ENCODE measurements at places on chromosomes 2 and 18. TPM values are rescaled to one million over a fixed set of nuclear protein-coding genes. Genes with fewer than 3 reads are reported as not detected.

DNA sequence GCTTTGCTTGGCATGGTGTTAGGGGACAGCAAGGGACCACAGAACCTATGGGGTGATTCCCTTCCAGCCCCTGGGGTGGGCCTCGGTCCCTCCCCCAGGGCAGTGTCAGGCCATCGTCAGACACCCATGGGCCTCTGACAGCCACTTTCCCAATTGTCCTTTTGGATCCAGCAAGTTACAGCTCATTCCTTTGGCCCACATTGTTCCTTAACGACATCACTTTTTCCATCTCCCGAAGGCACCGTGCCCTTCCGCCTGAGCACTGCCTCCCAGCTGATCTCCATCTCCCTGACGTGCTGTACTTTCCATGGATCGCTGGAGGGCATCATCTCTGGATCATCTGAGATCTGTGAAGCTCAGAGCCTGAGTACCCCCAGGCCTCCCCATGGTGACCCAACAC, 10.4 kb upstream of the KCNK3 start:
- no peak for DNase-seq

The ALLC gene
- not detected for total RNA-seq

The TLX2 gene
- total RNA-seq, result not detected

DNA sequence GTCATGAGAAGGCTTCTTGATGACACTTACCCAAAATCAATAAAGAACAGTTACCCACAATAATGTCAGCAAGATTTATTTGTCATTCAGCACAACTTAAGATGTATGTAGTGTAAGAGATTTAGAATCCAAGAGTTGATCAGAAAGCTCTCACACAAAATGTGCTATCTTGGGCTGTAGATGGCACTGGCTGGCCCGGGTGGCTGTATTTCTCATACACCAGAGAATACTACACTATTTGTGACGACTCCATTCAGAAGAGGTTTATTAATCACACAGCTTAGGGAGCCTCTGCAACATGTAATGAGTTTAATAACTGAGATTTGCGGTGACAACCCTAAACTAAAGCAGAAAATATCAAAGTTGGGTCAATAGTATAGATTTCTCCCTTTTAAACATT, 530.4 kb upstream of the KLHL29 start:
- DNase-seq, result no peak

The POTEI gene
- total RNA-seq, result not detected

The ZNG1B gene
- 31.5 TPM for total RNA-seq

- no peak for DNase-seq
Measured at GRCh38 chr18:70029163-70029562, 81.5 kb upstream of the CD226 start.

- no peak for DNase-seq
Measured at GRCh38 chr2:145091967-145092366, 572.0 kb upstream of the ZEB2 start.

GRCh38 chr2:167761465-167762136, 485.8 kb downstream of the STK39 start:
- no peak for DNase-seq

The CCDC102B gene
- total RNA-seq, result 8.0 TPM

The PJVK gene
- total RNA-seq, result 1.7 TPM

- DNase-seq, result no peak
Measured at GRCh38 chr2:201697899-201698298, 545 bp downstream of the MPP4 start.

DNA sequence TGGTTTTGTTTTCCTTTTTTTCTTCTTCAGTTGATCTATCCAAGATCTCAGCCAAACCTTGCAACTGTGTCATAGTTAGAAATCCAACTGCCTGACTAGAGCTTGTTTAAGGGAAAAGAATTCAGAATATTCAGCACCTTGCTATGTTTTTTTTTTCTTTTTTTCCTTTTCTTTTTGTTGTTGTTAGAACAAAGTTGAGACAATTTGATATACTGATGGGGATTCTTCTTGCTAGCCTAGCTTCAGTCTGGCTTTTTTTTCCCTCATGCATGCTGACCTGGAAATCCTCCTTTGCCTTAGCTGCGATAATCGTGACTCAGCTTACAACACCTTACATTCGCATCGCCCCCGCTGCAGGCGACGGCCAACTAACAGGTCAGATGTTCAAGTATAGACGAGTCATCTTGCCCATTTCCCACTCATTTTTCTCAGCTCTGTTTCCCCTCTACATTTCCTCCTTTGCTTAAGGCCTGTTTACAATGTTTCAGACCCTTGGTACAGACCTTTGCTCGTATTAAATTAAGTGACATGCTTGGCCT, 487.2 kb upstream of the RAB12 start:
- DNase-seq, result no peak

DNA sequence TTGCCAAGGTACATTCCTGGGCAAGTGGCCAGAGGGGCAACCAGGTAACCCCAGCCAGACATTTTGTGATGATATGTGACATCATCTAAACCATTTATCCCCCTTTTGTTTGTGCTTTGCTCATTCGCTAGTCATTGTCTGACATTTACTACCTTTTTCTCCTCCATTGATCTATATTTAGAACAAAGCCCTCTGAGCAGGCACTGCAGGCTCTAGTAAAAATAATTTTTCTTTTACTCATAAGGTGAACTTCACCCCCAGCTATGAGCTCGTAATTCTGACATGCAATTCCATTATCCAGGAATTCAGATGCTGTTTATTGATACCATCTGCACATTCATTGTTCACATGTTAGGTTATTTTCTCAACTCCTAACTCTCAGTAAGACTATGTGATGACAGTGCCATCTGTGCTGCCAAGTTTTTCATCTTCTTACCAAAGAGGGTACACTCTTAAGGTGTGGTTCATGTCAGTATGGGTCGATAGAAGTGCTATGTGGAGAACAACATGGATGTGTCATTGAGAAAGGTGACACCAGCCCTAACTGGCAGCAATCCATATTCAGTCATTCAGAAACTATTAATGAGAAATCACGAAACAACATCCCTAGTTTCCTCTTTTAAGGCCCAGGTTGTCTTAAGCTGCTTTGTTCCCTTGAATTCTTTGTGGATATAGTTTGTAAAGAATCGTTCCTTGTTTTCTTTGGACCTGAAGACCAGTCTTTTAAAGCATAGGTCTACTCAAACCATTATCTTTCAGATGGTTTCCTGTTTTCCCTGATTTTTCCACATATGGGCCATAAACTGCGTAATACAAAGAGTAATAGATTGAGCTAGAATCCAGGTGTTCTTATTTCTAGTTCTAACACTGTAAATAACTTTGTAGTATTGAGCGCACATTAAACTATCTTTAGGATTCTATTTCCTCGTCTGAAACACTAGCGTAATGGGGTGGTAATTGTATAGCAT, 978.1 kb upstream of the CDH2 start:
- DNase-seq, result no peak

DNA sequence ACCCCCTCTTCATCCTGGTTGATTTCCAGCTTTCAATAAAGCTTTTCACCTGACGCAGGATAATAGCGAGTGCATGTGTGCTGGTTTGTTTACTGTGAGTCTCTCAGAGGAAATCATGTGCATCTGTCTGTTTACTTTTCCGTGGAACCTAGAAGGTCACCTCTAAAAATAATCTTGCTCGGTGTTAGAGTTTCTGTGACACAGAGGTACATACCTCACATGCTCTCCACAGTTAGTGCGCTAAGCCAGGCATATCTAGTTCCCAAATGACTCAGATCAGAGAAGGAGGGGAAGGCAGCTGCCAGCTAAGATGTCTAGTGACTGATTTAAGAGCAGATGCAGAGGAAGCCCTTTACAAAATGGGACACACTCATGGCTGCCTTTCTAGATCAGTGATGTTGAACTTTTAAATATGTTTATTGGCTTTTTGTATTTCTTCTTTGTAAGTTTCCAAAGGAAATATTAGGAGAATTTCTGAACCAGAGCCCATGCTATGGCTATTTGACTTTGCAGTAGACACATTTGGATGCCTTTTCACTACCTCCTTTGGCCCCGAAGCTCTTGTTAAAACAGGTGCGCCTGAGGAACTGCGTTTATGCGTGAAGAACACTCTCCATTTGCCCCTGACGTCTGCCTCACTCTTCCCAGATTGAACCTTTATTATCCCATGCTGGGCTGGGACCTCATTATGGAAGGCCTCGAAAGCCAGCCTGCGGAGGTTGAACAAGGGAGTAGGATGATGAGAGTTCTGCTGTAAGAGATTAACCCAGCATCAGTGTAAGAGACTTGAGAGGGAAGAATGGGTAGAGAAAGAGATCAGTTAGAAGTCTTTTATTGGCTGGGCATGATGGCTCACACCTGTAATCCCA, 145.6 kb downstream of the FAM161A start:
- DNase-seq, result no peak

DNA sequence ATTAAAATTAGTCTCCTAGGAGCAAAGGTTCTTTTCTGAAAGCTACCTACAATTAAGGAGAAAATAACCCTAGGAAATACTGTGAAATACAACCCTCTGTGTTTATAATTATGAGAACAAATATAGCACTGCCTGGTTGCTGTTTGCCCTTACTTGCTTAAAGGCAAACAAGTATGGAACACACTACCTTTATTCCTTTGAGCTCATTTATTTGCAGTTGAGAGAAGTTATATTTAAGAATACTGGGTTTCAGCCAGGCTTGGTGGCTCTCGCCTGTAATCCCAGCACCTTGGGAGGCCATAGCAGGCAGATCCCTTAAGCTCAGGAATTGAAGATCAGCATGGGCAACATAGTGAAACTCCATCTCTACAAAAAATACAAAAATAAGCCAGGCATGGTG, 23.1 kb upstream of the IAH1 start:
- DNase-seq, result no peak

DNA sequence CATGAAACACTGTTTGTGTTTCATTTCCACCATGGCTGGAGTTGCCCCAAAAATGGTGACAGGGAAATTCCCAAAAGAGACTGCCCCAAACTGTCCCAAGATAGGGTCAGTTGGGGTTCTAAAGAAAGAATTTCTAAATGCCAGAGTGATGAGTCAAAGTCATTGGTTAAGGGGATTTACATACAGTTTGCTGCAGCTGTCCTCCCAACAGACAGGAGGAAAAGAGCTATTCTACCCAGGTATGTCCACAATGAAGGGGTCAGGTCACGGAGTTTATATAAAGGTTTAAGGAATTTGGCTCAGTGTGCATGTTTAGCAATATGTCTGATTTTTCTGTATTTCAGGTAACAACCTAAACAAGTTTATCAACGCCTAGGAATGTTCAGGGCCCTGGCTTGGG, 344.1 kb downstream of the TDRD15 start:
- no peak for DNase-seq

The KCNE4 gene
- 1.0 TPM for total RNA-seq

DNA sequence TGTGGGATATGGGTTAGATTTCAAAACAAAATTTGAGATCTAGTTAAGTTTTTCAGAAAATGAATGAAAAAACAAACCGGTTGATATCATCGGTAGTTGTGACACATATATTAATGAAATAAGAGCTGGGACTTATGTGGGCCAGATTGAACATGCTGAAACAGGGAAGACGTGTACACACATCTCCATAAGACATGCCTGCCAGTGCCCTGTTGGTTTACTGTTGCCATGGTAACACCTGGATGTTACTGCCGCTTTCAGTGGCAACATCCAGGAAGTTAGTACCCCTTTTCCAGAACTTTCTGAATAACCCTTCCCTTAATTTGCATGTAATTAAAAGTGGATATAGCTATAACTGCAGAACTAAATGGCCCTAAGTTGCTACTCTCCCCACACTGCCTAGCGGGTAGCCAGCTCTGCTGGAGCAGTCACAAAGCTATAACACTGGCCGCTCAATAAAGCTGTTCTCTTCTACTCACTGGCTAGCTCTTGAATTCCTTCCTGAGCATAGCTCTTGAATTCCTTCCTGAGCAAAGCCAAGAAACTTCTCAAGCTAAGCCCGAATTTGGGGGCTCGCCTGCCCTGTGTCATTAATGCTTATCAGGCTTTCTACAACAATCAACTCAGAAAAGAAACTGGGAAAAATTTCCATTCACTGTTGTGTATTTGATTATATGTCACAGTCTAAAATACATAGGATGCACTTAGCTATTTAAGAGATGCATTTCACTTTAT, 776.3 kb upstream of the CDH7 start:
- no peak for DNase-seq

The SOX11 gene
- total RNA-seq, result 2.0 TPM

The ANKAR gene
- total RNA-seq, result 6.4 TPM

The CIB4 gene
- not detected for total RNA-seq

The COLEC11 gene
- 2.9 TPM for total RNA-seq

GRCh38 chr2:1743396-1744150, 742 bp downstream of the PXDN start:
- DNase-seq, result no peak

GRCh38 chr2:43098539-43098938, 127.9 kb downstream of the ZFP36L2 start:
- DNase-seq, result no peak

The SLC4A5 gene
- total RNA-seq, result 0.63 TPM

DNA sequence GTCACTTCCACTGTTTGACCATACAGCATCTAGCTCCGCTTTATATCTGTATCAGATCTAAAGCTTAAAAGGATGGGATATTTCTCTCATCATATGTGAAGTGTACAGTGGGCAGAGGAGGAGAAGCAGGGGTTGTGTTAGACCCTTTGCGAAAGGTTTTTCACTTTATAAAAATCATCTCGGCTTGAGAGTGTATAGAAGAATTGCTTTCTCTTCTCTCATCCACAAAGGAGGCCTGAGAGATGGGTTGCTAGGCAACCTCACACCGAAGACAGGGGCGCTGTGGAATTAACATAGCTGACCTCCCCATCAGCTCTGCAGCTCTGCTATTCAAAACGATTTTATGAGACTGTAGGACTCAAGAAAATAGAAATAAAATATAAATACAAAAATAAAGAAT, 70.2 kb upstream of the GALNT3 start:
- DNase-seq, result no peak

The ACTR2 gene
- 32.6 TPM for total RNA-seq

DNA sequence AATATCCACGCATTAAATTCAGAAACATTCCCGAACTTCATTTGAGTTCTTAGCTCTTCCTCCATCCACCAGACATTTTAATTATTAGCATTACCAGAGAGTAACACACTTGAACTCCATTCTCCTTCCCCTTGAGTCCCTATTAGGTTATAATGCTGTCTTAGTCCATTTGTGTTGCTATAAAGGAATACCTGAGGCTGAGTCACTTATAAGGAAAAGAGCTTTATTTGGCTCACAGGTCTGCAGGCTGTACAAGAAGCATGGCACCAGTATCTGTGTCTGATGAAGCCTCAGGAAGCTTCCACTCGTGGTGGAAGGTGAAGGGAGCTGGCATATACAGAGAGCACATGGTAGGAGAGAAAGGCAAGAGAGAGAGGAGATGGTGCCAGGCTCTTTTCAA, 25.4 kb downstream of the TBC1D8 start:
- DNase-seq, result no peak

Measured in heart left ventricle (tissue), 16 donors.